Activated CD8-positive, alpha-beta T cell treated with anti-CD3 and anti-CD28 coated beads for 36 hours (primary cell): ENCODE measurements at places on chromosomes 16 and 17. TPM values are rescaled to one million over a fixed set of nuclear protein-coding genes. Genes with fewer than 3 reads are reported as not detected.

MT1H gene
- total RNA-seq, result 2.3 TPM

SLC35G6 gene
- total RNA-seq, result not detected

PLXDC1 gene
- 2.4 TPM for total RNA-seq

- peaks cover 75% of the 10 kb centered on the region for H3K4me1 ChIP-seq
- DNase-seq, result peak; percentile 95
- H3K27me3 ChIP-seq, result no peaks in the 10 kb centered on the region
Measured at GRCh38 chr17:2259769-2260536, 43.6 kb downstream of the SMG6 start.

CCL3 gene
- 253 TPM for total RNA-seq

DNA sequence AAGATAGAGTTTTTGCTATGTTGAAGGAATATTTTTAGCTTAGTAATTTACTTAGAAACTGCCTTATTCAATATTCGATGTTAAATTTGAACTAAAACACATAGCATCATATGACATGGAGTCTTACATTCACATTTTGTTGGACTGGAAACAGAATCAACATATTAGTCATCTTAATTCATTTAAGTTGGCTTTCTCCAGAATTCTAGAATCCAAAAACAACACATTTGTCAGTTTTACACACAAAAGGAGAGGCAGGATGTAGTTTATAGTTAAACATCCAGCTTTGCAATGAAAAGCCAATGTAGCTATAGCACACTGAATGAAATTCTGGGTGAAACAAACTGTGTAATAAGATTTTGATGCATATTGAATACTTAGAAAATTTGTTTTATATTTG is 43.3 kb downstream of the WWOX start:
- DNase-seq, result no peak
- H3K27ac ChIP-seq, result no peak overlapping the region

ARSG gene
- 7.2 TPM for total RNA-seq

SMPD3 gene
- total RNA-seq, result 0.16 TPM
